ENCODE measurements at places on chromosomes 1 and 21.

GRCh38 chr1:38133756-38134155 is 87.2 kb upstream of the POU3F1 start:
- DNase-seq: no peak

GRCh38 chr21:42080788-42081083 is 9.6 kb downstream of the UMODL1 start:
- DNase-seq: no peak

- no peak for DNase-seq
Measured at GRCh38 chr1:107941123-107941522, 23.9 kb downstream of the VAV3 start.

DNA sequence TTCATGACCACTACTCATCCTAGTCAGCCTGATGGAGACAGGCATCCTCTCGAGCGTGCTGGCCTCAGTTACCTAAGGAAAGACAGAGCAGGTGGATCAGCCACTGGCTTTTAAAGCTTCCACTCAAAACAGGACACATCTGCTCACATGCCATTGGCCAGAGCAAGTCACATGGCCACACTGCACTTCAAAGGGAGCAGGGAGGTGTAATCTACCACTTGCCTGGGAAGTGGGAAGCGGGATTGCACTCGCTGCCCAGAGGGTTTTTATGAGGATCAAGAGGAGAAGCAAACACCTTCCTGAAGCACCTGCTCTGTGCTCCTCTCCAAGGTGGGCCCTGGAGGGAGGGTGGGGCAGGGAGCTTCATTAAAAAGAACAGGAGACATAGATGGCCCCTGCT is 108.0 kb downstream of the TAS1R2 start:
- no peak for DNase-seq

- DNase-seq: no peak
Measured at GRCh38 chr1:195915826-195916225, 692.4 kb downstream of the KCNT2 start.

GRCh38 chr1:9658199-9658598 is 6.7 kb downstream of the PIK3CD start:
- DNase-seq: peak; percentile 36

Measured in stimulated activated CD4-positive, alpha-beta T cell treated with anti-CD3 and anti-CD28 coated beads, Interleukin-15, amount 100 ng/mL, for 24 hours (primary cell).